ENCODE measurements at places on chromosomes 3 and 15.

DNA sequence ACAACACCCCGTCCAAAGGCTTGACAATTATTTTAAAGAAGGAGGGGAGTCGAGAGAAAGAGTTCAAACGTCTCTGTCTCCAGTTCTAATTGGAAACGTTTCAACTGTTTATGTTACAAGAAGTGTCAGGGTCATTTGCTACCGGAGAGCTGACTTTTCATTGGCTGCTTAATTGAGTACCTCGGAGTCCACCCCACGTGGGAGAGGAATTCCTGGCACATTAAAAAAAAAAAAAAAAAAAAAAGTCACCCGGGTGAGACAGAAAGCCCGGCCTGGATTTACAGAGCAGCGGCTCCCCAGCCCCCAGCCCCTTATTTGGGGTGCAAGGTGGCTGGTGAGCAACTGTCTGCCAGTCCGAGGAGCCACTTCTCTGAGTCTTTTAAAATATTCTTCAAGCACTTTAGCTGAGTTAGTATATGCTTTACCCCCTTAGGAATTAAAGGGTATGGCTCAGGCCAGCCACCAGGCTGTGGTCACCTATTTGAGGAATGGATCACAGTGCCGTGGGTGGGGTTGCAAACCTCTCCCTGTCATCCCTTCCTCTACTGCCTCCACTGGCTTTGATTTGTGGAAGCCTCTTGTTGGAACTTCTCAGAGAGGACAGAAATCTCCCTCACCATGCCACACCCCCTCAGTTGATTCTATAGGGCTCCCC is 3.9 kb upstream of the TLE3 start:
- peak; percentile 81 for DNase-seq

GRCh38 chr15:78937132-78937739 is 7.6 kb downstream of the CTSH start:
- no peak for DNase-seq

DNA sequence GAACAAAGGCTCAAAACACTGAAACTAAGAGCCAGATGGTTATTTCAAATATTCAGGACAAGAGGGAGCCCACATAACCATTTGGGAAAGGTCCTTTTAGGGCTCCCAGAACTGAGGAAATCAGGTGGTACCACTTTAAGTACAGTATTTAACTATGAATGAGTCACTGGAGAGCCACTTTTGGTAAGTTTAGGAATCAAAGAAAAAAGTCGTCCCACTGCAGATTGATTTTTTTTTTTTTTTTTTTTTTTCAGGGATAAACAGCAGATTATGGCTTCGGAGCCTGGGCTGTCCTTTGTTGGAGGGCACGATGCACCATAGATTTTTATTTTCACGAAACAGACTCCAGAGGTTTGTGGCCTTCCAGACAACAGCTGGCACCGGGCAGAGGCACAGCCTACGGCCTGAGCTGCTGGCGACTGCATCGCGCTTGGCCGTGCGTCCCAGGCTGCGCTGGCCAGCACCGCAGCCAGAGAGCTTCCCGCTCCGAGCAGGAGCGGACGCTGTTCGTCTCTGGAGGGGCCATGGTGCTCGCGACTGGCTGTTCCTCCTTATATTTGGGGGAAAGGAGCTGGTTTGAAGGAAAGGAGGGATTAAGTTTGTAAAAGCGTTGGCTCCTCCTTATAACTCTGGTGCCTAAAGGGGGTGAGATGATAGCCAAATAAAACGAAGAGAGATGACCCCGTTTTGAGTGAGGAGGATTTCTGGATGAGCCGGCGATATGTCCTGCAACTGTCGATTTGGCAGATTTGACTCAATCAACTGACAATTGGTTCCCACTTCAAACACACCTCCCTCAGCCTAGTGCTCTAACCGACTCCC is 152.9 kb upstream of the GOLIM4 start:
- DNase-seq = no peak

DNA sequence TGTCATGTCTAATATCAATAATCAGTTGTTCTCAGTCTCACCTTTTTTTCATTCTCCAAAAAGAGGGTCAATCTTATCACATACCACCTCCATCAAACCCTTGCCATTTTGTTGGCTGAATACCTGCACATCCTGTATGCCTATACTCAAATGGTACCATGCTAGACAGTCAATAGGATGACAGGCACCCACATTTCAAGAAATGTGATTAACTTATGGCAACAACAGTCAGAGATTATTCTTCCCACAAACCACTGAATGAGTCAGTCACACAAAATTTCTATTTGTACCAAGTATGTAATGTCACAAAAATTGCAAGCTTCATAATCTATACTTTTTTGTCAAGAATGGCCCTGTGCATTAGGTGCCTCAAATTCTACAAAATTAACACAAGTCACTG is 5.1 kb upstream of the SLC27A2 start:
- DNase-seq = no peak

All from forelimb muscle (tissue), 1 donor.